DMS153 (cell line): ENCODE measurements at places on chromosomes 2 and 18.

DNA sequence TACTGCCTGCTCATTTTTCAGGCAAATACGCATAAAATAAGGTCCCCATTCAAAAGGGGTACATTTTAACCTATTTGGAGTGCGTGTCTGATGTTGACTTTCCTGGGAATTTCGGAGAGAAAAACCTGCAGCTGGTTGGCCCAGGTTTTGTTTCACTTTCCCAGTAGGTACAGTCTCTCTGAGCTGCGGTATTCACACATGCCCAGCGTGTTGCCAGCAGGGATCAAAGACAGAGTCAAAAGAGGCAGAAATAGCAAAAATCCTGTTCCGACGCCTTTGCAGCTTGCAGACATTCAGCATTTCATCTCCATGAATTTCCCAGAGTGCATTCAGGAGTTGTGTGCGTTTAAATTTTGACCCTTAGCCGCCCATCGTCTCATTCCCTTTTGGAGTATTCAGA is 855.4 kb upstream of the CELF4 start:
- DNase-seq = no peak

GRCh38 chr2:128260239-128261138 is 58.2 kb downstream of the HS6ST1 start:
- DNase-seq = no peak

DNA sequence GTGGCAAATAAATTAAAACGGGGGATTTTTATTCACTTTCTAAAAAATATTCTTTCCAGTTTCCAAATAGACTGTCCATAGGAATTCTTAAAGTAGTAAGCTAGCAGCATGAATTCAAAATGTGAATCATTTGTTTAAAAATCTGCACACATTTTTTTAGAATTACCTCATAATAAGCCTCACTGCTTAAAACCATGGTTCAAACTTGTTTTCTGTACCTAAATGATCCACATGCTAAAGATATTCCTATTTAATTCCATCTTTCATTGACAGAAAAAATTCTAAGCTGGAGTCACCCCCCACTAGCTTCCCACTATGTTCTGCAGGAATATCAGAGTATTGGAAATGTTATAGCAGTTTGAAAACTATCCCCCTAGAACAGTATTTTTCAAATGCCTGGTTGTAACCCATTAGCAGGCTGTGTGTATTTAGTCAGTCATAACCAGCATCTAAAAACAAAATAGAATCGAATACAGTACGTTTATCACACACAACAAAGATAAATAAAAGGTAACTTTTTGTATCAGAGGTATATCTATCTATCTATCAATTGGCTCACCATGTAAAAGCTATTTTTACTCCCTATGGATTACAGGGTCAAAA is 11.2 kb upstream of the IKZF2 start:
- DNase-seq = no peak

- DNase-seq = peak; percentile 93
Observed at GRCh38 chr2:37656512-37657423, 14.7 kb downstream of the CDC42EP3 start.

DNA sequence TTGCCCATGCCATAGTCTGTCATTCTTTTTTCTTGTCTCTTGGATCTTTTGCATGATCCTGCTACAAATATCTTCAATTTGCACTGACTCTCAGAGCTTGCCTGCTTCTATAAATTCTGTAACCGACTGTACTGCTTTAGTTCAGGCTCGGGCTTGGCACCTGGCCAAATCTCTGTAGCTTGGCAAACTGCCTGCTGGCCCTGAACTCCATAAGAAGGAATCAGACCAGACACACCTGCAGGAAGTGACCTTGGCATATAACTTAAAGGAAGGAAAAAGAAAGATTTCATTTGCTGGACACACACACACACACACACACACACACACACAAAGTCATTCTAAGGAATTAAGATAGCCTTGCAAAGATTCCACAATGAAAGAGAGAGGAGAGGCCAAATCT is 291.2 kb upstream of the DDX18 start:
- peak; percentile 87 for DNase-seq

DNA sequence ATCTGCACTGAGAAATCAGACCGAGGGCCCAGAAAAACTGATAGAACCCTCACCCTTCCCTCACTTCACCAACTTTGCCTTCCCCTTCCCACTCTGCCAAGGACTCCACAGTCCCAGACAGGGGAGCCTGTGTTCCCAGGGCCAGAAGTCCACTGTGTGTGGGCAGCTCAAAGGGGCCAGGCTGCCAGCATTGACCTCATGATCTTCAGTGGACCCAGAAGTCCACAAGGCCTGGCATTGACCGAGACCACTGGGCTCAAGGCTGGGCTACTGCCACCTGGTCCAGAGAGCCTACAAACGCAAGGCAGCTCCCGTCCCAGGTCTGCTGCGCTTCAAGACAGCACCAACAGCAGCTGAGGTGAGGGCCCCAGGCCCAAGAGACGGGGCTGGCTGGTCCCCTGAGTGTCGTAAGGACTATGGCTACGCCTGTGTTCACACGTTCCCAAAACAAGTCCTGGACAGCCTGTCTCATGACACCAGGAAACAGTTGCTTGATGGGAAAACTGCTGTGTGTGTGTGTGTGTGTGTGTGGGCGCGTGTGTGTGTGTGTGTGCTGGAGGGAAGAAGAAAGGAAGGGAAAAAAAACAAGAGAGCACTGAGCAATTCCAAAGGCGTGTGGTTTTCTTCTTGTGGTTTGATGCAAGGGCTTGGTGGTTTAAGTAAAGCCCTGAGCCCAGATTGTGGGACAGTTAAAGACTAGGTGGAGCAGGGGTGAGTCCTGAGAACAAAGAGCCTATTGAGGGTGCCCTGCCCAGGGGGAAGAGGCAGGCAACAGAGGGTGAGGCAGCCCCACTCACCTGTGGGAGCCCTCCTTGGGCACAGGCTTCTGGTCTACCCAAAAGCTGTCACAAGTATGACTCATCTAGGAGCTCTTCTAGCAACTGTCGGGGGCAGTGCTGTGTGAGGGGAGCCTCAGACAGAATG is 46.6 kb upstream of the ZBTB7C start:
- DNase-seq = no peak

DNA sequence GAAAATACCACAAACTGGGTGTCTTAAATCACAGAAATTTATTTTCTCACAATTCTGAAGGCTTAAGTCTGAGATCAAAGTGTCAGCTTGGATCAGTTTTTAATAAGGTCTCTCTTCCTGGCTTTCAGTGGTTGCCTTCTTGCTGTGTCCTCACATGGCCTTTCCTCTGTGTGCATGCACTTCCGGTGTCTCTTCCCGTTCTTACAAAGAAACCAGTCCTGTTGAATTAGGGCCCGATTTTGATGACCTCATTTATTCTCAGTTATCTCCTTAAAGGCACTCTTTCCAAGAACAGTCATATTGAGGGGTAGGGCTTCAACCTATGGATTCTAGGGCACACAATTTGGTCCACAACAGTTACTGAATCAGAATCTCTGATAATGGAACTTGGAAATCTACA is 5.4 kb upstream of the XIRP2 start:
- no peak for DNase-seq

DNA sequence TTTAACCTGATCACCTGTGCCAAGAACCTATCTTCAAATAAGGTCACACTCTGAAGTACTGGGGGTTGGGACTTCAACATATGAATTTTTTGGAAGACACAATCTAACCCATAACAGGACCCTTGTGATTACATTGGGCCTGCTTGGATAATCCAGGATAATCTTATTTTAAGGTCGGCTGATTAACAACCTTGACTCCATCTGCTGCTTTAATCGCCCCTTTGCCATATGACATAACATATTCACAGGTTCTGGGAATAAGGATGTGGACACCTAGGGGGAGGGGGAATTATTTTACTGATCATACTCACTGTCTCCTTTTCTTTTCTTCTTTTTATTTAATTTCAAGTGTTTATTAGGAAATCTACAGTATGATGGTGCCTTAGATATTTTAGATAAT is 34.8 kb downstream of the CDH20 start:
- DNase-seq = no peak

DNA sequence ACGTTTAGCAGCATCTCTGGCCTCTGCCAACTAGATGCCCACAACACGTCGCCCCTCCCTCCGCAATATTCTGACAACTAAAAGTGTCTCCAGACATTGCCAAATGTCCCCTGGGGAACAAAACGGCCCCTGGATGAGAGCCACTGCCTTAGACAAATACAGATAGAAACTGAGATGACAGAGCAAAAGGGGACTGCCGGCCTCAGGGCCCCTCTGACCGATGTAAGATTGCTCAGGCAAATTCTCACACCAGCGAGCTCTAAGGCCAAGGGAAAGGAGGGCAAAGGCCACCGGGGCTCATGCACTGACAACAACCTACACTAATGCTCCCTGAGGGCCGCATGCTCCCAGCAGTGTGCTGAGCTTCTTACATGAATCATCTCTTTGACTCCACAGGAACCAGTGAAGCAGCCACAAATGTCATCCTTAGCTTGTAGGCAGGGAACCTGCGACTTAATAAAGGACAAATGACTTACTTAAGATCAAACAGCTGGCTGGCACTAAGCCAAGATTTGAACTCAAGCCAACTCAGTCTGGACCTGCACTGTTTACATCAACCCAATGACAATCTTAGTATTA is 228.5 kb downstream of the TTC32 start:
- DNase-seq = no peak

- no peak for DNase-seq
Observed at GRCh38 chr2:190767821-190768220, 112.8 kb upstream of the GLS start.

DNA sequence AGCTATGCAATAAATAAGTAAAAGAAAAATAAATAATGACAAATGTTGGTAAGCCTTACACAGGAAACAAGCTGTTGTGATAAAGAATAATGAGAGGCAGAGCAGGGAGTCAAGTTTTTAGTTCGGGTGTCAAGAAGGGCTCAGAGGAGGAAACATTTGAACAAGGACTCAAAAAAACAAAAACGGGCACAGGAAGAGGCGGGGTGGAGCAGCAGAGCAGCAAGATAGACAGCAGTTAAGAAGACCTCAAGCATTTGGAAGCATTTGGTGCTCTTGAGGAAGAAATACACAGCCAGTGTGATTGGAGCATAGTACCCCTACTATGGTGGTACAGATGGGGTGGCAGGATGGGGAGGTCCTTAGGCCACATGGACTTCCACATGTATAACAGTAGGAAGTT is 2.8 kb downstream of the TMEM169 start:
- DNase-seq = no peak

- DNase-seq = no peak
Observed at GRCh38 chr2:134532537-134532936, 186.3 kb downstream of the TMEM163 start.

GRCh38 chr2:232689152-232689910 is 7.8 kb upstream of the GIGYF2 start:
- peak; percentile 8 for DNase-seq

DNA sequence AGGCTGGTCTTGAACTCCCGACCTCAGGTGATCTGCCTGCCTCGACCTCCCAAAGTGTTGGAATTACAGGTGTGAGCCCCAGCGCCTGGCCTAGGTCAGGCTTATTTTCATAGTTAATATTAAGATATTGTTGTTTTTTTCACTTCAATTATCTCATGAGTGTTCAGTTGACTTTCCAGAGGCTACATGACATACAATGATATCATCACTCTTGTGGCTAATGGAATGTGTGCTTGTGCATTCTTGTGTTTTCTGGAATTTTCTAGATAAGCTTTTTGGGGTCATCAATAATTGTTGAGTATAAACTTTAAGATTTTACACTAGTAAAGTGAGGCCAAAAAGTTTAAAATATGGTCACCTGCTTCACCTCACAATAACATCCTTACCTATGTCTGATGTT is 180.9 kb downstream of the FIGN start:
- no peak for DNase-seq

DNA sequence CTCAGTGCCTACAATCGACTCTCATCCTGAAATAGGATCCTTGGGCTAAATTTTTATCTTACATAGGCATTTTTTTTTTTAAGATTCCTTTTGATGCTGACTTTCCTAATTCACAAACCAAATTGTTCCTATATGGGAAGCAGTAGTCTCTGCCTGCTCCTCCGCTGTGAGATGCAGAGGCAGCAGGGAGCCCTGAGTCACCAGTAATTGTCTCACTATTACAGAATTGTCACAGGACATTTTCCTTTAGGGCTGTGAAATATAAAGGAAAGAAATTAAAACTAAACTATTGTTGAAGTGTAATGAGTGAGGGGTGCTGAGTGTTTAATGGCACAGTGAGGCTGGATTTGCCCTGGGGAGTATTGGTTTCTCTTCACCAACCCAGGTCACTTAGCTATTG is 63.8 kb downstream of the MYO3B start:
- DNase-seq = no peak

- DNase-seq = no peak
Observed at GRCh38 chr2:25711675-25712354, 38.4 kb upstream of the DTNB start.

DNA sequence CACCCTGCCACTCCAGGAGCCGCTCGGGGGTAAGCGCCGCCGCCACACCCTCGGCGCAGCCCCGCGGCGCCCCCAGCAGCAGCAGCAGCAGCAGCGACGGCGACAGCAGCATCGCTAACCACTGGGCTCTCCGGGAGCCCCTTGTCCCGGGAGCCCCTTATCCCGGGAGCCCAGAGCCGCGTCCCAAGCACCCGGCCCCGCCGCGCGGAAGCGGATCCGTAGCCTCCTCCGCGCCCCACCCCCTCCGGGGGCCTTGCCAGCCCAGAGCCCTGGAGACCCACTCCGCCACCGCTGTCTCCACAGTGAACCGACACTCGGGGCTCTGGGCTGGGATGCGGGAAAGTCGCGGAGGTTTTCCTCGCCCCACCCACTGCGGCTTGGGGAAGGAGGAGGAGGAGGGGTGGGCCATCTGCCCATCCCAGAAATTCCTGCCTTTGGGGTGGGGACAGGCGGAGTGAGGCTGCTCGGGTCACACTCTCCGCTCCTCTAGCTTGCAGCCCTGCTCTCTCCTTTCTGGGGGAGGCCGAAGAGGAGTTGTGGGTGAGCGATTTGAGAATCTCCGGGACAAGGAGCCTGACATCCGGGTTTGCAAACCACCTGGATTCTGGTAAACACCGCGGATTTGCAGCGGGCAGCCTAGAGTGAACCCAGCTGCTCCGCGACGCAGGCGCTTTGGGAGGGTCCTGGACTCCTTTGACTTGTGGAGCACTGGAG is at the start of gene PLA2R1:
TSS of gene PLA2R1 (minus strand) at position 324 of the 714 bp plus-strand sequence. CDS start at position 112, 212 bp downstream.
- DNase-seq = no peak

GRCh38 chr2:43788646-43789045 is 14.8 kb downstream of the DYNC2LI1 start:
- no peak for DNase-seq

GRCh38 chr2:42871372-42871771 is 79.0 kb upstream of the HAAO start:
- DNase-seq = no peak

GRCh38 chr2:102453501-102453900 is 19.5 kb upstream of the SLC9A4 start:
- DNase-seq = peak; percentile 93

DNA sequence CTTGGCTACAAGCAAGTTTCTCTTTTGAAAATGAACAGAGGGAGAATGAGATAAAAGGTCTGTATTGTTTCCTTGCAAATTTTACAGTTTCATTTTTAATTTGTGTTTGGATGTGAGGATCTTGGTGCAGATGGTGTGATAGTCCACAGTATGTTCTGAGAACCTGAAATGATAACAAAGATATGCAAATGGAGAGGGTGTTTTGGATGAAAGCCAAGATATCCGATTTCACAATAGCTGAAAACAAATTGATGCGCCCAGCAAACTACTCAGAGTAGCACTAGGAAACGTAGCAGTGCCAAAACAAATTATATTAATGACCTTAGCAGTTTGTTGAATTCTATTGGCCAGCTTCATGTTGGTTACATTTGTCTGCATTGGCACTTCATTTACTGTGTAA is 683.5 kb downstream of the TMEM182 start:
- DNase-seq = peak; percentile 72
